ENCODE measurements at places on chromosomes 6 and 20. TPM values are rescaled to one million over a fixed set of nuclear protein-coding genes. Genes with fewer than 3 reads are reported as not detected.

- DNase-seq: no peak
- no peaks in the 10 kb centered on the region for H3K27me3 ChIP-seq
- peaks cover 57% of the 10 kb centered on the region for H3K4me1 ChIP-seq
- peak overlapping the region; percentile 94 for H3K4me3 ChIP-seq
Measured at GRCh38 chr6:111480988-111481822, 1.8 kb downstream of the REV3L start.

Gene PCIF1
- polyA plus RNA-seq: 29.7 TPM

GRCh38 chr6:4359108-4359730 lies 223.8 kb upstream of the ECI2 start:
- H3K27me3 ChIP-seq: no peaks in the 10 kb centered on the region
- H3K4me1 ChIP-seq: peaks cover 11% of the 10 kb centered on the region
- no peak for DNase-seq
- H3K4me3 ChIP-seq: peak overlapping the region; percentile 53
- no peaks in the 10 kb centered on the region for H3K36me3 ChIP-seq

DNA sequence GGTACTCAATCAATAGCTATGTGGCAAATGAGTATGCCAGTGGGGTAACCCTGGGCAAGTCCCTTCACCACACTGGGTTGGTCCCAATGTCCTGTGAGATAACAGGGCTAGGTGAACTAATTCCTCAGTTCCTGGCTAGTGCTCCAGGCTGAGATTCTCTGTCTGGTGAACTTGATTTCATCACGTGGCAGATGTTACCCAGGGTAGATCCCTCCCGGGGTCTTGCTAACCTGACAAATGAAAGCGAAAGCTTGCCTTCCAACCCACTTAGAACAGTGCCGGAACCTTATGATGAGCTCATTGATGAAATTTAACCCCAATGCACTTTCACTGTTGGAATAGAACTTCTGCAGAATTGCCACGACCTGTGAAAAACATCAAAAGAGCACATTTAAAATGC lies 6.6 kb upstream of the ANKRD60 start:
- no peak for DNase-seq
- peaks cover 40% of the 10 kb centered on the region for H3K36me3 ChIP-seq

Gene GFRA4
- not detected for polyA plus RNA-seq

DNA sequence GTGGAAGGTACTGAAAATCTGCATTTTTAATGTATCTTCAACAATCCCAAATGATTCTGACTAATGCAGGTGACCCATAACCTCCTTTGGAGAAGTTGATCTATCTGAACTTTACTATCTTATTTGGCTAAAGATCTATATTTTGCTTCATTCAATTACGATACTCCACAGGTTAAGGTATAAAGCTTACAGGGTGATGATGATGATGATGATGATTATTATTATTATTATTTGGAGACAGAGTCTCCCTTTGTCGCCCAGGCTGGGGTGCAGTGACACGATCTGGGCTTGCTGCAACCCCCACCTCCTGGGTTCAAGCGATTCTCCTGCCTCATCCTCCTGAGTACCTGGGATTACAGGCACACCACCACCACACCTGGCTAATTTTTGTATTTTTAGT lies 13.1 kb downstream of the TOP1 start:
- no peaks in the 10 kb centered on the region for H3K27me3 ChIP-seq
- no peak overlapping the region for H3K27ac ChIP-seq
- no peak for DNase-seq
- H3K4me3 ChIP-seq: no peak overlapping the region
- no peaks in the 10 kb centered on the region for H3K36me3 ChIP-seq

DNA sequence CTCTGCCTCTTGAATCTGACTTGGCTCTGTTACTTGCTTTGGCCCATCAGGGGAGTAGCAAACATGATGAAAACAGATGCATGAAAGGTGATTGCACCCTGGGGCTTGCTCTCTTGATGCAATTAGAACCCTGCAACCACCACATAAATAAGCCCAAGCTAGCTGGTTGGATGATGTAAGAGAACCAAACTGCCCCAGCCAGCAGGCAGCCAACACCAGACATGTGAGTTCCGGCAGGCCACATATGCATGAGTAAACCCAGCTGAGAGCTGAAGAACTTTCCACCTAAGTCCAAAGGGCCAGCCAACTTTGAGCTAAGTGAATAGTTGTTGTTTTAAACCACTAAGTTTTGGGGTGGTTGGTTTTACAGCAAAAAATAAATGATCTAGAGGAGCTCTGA lies 268.4 kb downstream of the FARS2 start:
- DNase-seq: no peak
- H3K27me3 ChIP-seq: no peaks in the 10 kb centered on the region
- no peak overlapping the region for H3K4me3 ChIP-seq
- peaks cover 1% of the 10 kb centered on the region for H3K36me3 ChIP-seq
- no peaks in the 10 kb centered on the region for H3K4me1 ChIP-seq

Gene FOXC1
- polyA plus RNA-seq: 0.90 TPM

- peaks cover 2% of the 10 kb centered on the region for H3K36me3 ChIP-seq
- H3K27ac ChIP-seq: no peak overlapping the region
- no peak overlapping the region for H3K4me3 ChIP-seq
- no peaks in the 10 kb centered on the region for H3K4me1 ChIP-seq
- no peaks in the 10 kb centered on the region for H3K27me3 ChIP-seq
Measured at GRCh38 chr6:36224918-36225461, 28.4 kb downstream of the BRPF3 start.

Gene PREX1
- polyA plus RNA-seq: 4.0 TPM

GRCh38 chr20:4036351-4036750 lies 21.0 kb upstream of the RNF24 start:
- H3K27me3 ChIP-seq: no peaks in the 10 kb centered on the region
- H3K27ac ChIP-seq: no peak overlapping the region
- no peaks in the 10 kb centered on the region for H3K4me1 ChIP-seq
- H3K36me3 ChIP-seq: no peaks in the 10 kb centered on the region

- no peaks in the 10 kb centered on the region for H3K27me3 ChIP-seq
- no peaks in the 10 kb centered on the region for H3K4me1 ChIP-seq
- no peak overlapping the region for H3K4me3 ChIP-seq
- no peak for DNase-seq
- H3K36me3 ChIP-seq: peaks cover 99% of the 10 kb centered on the region
Measured at GRCh38 chr6:145948328-145948727, 15.8 kb downstream of the SHPRH start.

DNA sequence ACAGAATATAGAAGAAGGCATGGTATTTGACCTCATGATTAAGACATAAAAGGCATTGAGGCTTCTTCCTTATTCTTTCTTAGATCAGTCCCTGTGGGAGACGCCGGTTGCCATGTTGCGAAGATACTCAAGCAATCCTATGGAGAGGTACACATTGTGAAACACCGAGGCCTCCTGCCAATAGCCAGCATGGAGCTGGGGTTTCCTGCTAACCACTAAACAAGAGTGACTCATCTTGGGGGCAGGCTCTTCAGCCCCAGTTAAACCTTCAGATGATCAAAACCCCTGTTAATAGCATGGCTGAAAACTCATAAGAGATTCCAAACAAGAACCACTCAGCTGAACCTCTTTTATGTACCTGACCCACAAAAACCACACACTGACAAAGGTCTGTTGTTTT lies 478.8 kb downstream of the CD83 start:
- DNase-seq: no peak
- no peaks in the 10 kb centered on the region for H3K36me3 ChIP-seq
- H3K4me1 ChIP-seq: no peaks in the 10 kb centered on the region
- no peak overlapping the region for H3K27ac ChIP-seq

Gene OLIG3
- polyA plus RNA-seq: not detected

Gene ZNF831
- polyA plus RNA-seq: 0.04 TPM

DNA sequence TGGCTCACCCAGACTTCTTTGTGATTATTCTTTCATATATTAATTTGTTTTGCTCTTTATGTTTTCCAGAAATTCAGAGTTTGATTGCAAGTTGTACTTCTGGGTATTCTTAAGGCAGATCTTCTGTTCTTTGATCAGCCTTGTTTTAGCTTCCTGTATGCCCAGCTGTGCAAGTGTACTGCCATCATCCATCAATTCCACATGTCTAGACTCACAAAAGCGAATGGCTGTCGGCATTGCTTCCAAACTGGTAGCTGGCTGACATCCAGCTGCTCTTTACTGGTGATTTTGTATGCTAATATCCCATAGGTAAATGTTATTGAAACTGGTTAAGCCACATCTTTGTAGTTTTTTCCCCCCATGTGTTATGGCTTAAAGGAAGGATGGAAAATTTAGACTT lies 1084.8 kb upstream of the CITED2 start:
- no peak overlapping the region for H3K4me3 ChIP-seq
- no peaks in the 10 kb centered on the region for H3K36me3 ChIP-seq
- H3K4me1 ChIP-seq: no peaks in the 10 kb centered on the region
- H3K27ac ChIP-seq: no peak overlapping the region

DNA sequence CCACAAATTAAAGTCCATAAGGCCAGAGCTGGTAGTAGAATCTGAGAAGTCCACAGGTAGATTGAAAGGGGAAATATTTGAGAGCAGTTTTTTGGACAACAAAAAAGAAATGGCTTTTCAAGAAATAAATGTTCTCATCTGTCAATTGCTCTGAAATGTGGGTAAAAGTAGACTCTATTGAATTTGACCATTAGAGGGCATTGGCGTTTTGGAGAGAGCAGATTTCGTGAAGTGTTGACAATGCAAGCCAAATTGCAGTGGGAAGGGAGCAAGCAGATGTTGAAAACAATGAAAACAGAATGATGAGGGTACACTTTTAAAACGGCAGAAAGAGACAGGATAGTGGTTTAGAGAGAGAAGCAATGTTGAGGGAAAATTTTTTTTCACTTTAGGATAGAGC lies 149.1 kb upstream of the FAM83B start:
- H3K27me3 ChIP-seq: no peaks in the 10 kb centered on the region
- no peaks in the 10 kb centered on the region for H3K4me1 ChIP-seq
- H3K27ac ChIP-seq: no peak overlapping the region
- H3K36me3 ChIP-seq: no peaks in the 10 kb centered on the region

Gene PSORS1C2
- polyA plus RNA-seq: not detected

Gene HCRTR2
- polyA plus RNA-seq: not detected

DNA sequence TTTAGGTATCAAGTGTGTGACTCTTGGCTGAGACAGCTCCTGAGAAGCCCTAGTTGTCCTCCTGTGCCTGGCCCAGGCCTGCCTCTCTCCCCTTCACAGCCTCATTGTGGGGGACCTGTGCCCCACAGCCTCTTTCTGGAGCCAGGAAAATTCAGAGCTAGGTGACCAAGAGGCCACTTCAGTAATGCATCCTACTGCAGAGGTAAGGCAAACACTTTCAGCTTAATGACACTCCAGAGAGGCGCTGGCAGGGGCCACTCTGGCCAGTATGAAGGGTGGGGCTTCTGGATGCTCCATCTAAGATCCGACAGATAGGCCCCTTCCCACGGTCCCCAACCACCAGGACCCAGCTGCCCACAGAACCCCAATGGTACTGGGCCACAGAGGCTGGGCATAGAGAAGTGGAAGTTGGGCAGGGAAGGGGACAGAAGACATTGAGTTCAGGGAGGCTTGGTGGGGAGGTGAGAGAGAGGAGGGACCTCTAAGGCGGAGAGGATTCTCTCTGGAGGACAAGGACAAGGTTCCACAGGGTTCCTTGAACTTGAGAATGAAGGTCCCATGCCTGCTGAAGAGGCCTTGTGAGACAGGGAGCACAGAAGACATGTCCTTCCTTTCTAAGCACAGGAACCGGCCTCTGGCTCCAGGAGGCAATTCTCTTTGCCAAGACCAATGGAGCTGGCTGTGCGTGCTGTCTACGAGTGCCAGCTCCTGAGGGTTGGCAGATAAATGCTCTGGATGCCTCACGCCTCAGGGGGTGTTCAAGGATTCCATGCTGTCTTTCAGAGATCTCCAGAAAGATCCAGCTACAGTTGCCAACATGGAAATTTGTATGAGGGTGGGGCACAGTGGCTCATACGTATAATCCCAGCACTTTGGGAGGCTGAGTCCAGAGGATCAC lies 46.4 kb upstream of the TGM2 start:
- no peaks in the 10 kb centered on the region for H3K36me3 ChIP-seq
- H3K27me3 ChIP-seq: no peaks in the 10 kb centered on the region
- H3K4me1 ChIP-seq: peaks cover 5% of the 10 kb centered on the region
- H3K27ac ChIP-seq: no peak overlapping the region
- no peak for DNase-seq

DNA sequence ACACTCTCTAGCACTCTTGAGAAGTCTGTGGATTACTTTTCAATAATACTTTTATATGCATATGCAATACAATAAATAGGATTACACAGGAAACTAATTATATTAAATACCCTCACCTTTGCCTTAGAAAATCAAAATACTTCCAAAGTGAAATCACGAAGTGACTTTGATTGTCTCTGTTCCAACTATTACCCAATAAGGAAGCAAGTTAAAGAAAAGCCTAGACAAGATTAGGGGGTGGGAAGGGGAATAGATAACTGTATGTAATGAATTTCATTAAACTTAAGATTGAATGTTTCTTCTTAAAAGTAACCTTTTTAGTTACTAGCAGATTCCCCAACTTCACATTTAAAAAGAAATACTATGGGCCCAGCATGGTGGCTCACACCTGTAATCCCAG lies 66.6 kb upstream of the SOX4 start:
- no peaks in the 10 kb centered on the region for H3K27me3 ChIP-seq
- no peak for DNase-seq
- H3K27ac ChIP-seq: no peak overlapping the region
- no peaks in the 10 kb centered on the region for H3K4me1 ChIP-seq
- H3K36me3 ChIP-seq: no peaks in the 10 kb centered on the region

GRCh38 chr20:1861347-1861976 lies 33.7 kb upstream of the SIRPA start:
- H3K27ac ChIP-seq: no peak overlapping the region
- H3K4me1 ChIP-seq: no peaks in the 10 kb centered on the region

Gene LIME1
- polyA plus RNA-seq: 3.1 TPM

Gene LKAAEAR1
- not detected for polyA plus RNA-seq

Gene OPRM1
- polyA plus RNA-seq: not detected

DNA sequence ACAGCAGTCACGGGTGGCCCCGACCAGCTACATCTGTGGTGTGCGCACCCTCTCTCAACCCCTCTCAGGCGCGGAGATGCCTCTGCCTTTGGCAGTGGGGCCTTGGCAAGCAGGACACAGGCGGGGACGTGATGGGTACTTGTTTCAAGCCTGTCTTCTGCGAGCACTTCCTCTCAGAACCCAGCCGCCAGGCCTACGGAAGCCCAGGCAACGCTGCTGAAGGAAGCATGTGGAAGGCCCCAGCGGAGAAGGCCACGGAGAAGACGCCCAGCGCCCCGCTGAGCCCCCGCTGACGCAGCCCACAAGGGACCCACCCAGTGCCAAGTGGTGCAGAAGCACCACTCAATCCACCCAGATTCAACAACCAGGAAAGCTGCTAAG lies 13.0 kb downstream of the SERPINB6 start:
- peak overlapping the region; percentile 51 for H3K27ac ChIP-seq
- H3K36me3 ChIP-seq: no peaks in the 10 kb centered on the region
- no peaks in the 10 kb centered on the region for H3K27me3 ChIP-seq
- peak; percentile 70 for DNase-seq
- no peak overlapping the region for H3K4me3 ChIP-seq

DNA sequence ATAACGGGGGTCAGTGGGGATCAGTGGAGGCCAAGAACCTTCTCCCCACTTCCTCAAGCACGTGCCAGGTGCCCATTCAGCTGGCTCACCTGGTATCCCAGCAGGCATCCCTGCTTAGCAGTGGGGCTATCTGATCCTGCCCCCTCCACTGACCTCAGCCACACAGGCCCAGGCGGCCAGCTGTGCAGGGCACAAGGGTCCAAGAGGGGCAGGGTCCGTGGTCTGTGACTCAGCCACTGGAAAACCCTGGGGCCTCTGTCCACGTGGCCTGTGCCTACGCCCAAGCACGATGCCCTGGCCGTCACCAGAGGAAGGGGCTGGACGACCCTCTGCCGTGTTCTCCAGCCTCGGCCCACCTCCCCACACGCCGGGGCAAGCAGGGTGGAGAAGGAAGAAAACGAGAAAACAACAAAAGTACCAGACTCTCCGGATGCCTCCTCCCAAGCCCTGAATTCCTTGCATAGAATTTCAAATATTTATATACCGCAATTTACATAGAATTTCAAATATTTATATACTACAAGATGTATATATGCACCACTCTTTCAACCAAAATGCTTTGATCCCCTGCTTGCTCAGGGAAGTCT lies 12.1 kb downstream of the PXDC1 start:
- no peak for DNase-seq
- H3K27ac ChIP-seq: no peak overlapping the region
- no peaks in the 10 kb centered on the region for H3K27me3 ChIP-seq
- peaks cover 44% of the 10 kb centered on the region for H3K4me1 ChIP-seq
- H3K36me3 ChIP-seq: peaks cover 35% of the 10 kb centered on the region
